ENCODE measurements at places on chromosomes 16 and 17.

DNA sequence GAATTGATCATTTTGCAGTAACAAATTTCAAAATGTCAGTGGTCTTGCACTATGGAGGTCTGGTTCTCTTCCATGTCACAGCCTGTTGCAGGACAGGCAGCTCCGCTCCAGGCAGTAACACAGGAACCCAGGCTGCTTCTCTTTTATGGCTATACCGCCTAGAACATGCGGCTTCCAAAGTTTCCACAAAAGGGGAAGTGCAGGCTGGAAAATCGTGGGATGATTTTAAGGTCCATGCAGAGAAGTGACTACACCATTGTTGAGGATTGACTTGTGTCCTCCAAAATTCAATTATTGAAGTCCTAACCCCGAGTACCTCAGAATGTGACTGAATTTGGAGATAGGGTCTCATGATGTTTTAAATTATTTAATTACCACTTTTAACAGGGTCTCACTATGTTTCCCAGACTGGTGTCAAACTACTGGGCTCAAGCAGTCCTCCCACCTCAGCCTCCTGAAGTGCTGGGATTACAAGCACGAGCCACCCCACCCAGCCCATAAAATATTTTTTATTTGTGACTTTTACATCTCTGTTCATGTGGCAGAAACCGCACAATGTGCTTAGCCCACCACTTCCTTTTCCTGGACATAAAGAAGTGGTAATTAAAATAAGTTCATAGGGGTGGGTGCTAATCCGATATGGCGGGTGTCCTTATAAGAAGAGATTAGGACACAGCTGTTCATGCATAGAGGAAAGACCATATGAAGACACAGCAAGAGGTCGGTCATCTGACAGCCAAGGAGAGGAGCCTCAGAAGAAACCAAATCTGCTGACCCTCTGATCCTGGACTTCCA lies 279.2 kb upstream of the RPL38 start:
- DNase-seq, result no peak

DNA sequence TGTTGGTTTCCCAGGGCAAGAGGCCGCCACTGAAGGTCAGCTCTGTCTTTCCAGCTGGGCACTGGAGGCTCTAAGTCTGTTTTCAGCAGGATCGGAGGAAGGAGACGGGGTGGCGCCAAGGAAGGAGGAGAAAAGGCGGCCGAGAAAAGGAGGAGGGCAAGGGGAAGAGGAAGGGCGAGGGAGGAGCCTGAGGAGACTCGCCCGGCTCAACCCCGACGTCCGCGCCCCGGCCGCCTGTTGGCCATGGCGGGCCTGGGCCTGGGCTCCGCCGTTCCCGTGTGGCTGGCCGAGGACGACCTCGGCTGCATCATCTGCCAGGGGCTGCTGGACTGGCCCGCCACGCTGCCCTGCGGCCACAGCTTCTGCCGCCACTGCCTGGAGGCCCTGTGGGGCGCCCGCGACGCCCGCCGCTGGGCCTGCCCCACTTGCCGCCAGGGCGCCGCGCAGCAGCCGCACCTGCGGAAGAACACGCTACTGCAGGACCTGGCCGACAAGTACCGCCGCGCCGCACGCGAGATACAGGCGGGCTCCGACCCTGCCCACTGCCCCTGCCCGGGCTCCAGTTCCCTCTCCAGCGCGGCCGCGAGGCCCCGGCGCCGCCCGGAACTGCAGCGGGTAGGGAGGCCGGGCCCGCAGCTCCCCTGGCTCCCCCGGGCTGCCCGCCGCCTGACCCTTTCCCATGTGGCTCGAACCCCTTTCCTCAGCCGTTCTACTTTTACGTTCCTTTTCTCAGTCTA lies at the start of gene RNF135:
RNF135 (plus strand) TSS at position 209 of the 737 bp plus-strand sequence; CDS start at position 244, 35 bp downstream.
- peak; percentile 64 for DNase-seq

- DNase-seq, result no peak
These were observed 17.6 kb downstream of the SRCIN1 start for GRCh38 chr17:38587947-38588787.

GRCh38 chr17:2125013-2125535 lies 70.2 kb downstream of the HIC1 start:
- DNase-seq, result no peak

DNA sequence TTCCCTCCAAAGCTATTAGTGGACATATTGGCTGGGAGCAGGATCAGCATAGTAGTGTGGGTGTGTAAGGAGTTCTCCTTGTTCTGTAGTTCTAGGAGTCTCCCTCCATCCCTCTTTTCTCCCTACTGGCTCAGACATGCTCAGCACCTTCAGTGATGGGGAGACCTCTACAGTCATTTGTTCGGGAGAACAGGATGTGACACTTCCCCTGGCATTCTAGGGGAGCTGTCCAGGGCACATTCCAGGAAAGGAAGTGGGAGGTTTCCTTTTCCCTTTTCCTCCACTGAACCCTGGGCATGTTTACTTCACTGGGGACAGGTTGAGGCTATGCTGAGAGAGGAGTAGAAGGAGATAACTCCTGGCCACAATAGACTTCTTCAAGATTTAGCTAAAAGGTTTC lies 86.5 kb downstream of the MYH13 start:
- DNase-seq, result no peak

DNA sequence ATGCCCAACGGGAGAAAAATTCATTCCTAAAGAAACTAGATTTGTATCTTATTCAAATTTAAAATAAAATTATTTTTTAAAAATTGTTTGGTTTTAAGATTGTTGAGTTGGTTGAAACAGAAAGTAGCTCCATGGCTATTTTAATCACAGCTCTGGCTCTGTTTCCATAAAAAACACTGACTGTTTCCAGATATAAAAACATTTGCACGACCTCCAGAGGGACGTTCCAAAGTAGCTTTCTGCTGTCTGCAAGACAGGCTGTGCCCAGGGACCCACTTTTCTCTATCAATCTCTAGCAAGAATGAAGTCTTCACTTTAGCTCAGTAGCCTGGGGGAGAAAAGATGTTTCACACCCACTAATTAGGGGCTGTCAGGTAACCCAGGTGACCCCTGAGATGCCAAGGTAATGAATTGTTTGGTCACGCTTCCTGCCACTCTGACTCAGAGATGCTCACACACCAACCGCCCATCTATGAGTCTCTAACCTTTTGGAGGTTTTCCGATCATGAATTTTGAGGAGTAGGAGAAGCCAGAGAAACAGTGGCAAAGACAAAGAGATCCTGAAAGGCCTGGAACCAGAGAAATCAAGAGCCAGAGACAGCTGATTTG lies 220.1 kb upstream of the SOX9 start:
- no peak for DNase-seq

DNA sequence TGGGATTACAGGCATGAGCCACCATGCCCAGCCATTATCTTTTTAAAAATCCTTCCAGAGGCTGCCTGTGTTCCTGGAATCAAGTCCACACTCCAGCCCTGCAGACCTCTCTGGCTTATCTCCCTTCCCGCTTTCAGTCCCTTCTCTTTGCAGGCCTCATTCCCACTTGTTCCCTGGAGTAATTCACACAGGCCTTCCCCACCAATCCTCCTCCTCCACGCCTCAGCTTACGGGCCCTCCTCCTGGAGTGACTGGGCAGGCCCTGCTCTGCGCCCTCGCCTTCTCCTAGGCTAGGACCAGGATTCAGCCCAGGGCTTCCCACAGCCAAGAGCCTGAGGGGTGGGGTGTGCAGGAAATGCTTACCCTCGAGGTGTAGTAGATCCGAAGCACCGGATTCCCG lies 2.8 kb downstream of the CDIPT start:
- no peak for DNase-seq

DNA sequence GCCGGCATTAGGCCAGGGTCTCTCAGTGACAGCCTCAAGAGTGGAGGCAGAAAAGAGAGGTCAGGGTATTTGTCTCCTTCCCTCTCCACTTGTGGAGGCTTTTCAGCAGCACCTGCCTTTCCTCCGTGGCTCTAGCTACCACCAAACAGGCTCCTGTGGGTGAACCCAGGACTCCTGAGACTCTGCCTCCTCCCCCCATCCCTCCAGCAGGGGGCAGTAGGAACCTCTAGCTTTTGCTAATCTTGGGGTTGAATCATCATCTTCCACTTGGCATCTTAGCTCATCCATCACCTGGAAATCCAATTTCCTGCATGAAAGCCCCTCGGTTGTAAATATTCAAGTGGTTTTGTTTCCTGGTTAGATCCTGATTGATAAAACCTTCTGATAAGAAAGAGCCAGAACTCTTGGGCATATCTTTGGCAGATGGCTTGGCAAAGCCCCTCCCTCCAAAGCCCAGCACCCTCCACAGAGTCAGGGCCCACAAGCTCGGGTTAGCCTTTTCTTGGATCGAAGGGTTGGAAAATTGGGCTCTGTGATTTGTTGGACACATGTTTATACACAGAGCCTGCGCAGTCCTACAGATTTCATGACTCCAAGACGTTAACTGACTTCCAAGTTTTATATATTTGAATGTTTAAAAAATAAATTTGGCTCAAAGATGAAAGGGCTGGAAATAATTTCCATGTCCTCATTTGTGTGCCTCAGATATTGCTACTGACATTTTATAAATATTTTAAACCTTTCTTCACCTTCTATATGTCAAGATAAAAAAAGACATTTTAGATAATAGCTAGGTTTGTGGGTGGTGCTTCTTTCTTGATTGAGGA lies 322.1 kb downstream of the MAP2K4 start:
- DNase-seq, result no peak

DNA sequence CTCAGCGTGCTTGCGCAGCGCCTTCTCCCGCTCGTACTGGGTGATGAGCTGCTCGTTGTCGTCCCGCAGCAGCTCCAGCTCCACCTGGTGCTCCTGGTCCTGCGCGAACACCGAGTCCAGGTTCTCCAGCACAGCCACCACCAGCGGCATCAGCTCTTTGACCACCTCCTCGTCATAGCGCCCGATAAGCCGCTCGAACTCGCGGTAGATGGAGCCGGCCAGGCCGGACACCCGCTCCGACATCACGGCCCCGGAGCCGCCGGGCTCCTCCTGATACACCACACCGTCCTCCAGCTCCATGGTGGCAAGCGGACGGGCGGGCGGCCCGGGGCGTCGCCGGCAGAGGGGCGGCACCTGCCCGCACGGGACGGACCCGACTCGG lies 320 bp downstream of the SPAG9 start:
- DNase-seq, result no peak

GRCh38 chr16:2037115-2037514 lies 10.4 kb downstream of the NHERF2 start:
- no peak for DNase-seq

DNA sequence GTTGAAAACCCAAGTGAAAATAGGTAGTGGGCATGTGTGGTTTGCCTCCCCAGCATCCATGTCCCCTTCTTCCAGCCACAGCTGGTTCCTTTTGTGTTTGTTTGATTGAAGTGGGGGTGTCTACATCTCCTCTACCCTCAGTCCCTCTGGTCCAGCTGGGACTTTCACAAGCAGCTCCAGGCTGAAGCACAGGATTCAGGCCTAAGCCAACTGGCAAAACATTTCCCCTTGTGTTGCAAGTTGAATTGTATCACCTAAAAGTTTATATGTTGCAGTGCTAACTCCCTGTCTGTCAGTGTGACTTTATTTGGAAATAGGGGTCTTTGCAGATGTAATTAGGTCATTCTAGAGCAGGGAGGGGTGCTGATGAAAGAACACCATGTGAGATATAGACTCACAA lies 205.9 kb upstream of the ASIC2 start:
- no peak for DNase-seq

- DNase-seq, result no peak
These were observed 2.1 kb downstream of the MFAP4 start for GRCh38 chr17:19384723-19385391.

DNA sequence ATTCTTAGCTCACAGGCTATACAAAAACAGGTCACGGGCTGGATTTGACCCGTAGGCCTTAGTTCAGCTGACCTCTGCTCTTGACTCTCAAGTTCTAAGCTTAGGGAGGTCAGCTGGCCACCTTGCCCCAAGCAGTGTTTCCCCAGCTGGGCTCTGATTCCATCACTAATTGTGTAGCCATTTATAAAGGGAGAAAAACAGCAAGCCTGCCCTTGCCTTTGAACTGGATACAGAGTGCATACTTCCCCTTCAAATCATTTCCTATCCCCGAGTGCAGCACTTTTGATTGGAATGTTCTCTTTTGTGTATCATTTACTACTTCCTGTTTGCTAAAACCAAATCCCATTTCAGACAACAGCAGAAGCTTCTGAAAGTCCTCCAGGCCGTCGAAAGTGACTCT lies 153.6 kb downstream of the KATNIP start:
- no peak for DNase-seq

All from activated T-helper 2 cell treated with anti-CD3 and anti-CD28 coated beads, Interferon-gamma antibody, Interleukin-2, Interleukin-4, amounts not matched to agents 10 μg/mL and 5 μg/mL and 100 μg/mL, durations not matched to agents 14 hours and 24 hours and 36 hours (primary cell).